Activated CD4-positive, alpha-beta T cell treated with anti-CD3 and anti-CD28 coated beads for 36 hours (primary cell): ENCODE measurements at places on chromosomes 6 and 20.

DNA sequence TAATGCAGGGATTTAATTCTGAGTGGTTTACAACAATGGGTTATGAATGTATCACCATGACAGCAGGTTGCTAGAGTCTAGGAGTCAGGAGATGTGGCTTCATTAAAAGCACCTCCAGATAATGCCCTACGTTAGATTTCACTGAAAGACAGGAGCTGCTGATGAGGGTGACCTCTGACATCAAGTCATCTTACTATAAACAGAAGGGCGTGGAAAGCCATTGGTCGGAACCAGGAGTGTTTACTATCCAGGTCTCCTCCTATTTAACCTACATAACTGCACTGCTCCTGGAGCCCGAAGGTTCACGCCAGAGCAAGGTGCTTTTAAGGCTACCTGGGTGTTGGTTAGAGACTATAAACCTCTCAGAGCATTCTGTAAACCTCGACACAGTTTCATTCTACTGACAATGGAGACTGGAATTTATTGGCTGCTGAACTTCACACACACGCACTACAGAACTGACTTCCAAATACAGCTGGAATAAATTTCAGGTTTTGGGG, 128.7 kb downstream of the EYA4 start:
- DNase-seq = no peak

GRCh38 chr6:15690510-15690909, 27.7 kb upstream of the DTNBP1 start:
- no peak for DNase-seq

- no peak for DNase-seq
Observed at GRCh38 chr6:38154731-38155130, 335.2 kb downstream of the ZFAND3 start.

DNA sequence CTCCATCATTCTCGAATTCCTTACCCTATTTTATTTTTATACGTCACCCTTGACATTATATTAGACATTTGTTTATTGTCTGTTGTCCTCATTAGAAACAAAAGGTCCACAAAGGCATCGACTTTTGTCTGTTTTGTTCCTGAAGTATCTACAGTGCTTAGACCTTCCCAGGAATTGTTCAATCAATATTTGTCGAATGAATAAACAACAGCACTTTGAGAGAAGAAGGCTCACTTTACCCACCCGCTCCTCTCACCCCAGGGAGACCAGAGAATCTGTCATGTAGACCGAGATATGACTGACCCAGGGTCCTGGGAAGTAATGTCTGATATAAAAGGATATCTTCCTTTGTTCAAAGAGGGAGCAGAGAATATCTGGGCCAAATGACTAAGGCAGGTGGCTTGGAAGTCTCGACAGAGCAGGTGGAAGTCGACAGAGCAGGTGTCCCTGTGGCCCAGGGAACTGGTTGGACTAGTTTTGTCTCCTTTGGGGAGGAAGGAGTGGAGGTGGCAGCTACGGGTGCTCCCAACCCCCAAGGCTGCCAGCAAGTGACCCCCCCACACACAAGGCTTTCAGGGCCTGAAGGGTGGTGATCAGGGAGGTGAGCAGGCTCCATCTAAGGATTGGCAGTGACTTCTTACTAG, 14.8 kb upstream of the CHMP4B start:
- no peak for DNase-seq

GRCh38 chr20:33604084-33604990, 57.8 kb upstream of the C20orf144 start:
- DNase-seq = no peak

DNA sequence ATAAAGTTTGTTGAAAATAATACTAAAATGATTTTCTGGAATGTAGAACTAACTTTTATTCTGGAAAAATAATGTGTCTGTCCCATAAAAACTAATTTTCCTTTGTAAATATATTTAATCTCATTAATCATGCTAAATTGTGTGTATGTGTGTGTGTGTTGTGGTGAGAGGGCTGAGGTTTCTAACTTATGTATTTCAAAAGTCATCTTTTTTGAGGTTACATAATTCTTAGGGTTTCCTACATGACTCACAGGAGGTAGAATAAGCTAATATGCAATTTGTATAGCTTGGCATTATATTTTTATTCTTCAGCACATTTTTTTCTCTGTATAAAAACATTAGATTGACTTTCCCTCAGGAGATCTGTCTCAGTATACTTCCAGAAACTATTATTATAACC, 64.1 kb upstream of the CLVS2 start:
- DNase-seq = no peak

GRCh38 chr20:11979306-11979990, 61.8 kb downstream of the BTBD3 start:
- DNase-seq = no peak

- DNase-seq = no peak
Observed at GRCh38 chr6:106751501-106752252, 122.3 kb downstream of the QRSL1 start.

DNA sequence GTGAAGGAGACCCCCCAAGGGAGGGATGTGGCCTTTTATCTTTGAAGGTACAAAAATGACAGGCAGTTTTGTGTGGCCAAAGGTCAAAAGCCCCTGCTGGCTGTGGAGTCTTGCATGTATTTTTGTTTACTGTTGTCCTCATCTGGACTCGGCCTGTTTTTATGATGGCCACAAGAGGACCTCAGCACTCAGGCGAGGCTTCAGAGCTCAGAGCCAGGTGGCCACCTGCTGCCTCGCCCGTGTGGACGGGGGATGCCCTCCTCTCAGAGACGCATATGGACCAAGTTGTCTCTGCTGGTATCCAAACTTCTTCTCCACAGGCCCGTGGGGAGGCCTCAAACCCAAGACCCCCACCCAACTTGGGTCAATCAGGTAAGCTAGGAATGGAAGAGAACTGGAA, 118.2 kb downstream of the DACT2 start:
- no peak for DNase-seq

GRCh38 chr20:20102163-20102562, 49.8 kb downstream of the CFAP61 start:
- DNase-seq = no peak

DNA sequence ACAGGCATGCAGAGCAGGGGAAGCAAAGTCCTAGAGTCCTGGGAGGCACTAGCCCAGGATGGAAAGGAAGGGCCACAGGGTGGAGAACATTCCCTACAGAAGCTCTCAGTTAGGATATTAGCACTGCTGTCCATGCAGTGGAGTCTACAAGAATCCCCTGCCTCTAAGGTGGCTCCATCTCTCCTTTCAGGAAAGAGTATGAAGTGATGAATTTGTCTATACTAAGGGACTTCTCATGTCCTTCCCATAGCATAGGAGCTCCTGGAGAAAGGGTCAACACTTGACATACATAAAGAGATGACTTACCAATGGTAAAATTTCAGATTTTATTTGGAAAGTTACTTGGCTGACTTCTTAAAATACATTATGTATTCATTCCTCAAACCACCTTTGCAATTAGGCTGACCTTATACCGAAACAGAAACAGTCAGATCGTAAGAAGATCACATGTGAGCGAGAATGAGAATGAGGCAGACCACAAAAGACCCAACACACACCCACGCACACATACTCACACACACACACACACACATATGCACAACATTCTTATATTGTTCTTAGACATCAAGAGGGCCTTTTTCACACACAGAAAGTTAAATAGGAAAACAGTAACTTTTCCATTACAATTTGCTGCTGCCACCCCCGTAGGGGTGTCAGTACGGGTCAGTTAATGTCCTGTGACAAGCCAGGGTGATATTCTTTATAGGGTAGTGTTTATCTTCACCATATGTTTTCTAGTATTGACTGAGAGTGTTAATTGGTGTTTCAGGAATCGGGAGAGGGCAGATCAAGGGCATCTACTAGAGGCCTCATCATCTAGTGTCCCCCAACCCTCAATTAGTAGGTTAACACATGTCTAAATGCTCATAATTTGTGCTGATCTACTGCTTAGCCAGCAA, 159.4 kb downstream of the FAXC start:
- DNase-seq = peak; percentile 51

GRCh38 chr20:51022803-51023616, at the start of gene KCNG1:
TSS of gene KCNG1 (minus strand) at chr20:51023107. CDS start at chr20:51010338, 12,769 bp downstream.
- peak; percentile 83 for DNase-seq

DNA sequence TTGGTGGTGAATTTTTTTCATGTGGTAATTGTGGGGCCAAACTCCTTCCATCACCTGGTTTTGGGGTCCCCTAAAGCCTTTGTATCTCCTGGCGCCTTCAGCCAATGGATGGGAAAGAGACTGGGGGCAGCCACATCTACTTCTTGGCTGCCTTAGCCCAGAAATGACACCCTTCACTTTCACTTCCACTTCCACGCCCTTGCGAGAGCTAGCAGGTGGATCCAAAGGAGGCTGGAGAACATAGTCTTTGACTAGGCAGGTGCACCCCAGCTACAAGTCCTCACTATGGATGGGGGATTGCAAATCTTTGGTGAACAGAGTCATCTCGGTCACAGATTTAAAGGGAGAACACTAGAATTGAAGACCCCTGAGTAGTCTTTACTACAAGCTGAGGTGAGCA, 70.8 kb downstream of the NDUFAF5 start:
- DNase-seq = no peak

GRCh38 chr20:19625426-19625825, 132.6 kb upstream of the RIN2 start:
- DNase-seq = no peak

GRCh38 chr6:69942485-69942884, 76.1 kb downstream of the COL19A1 start:
- no peak for DNase-seq

- DNase-seq = no peak
Observed at GRCh38 chr20:62949962-62950361, 2.5 kb upstream of the SLC17A9 start.

- DNase-seq = peak; percentile 16
Observed at GRCh38 chr6:134176264-134176975, 124.0 kb upstream of the SLC2A12 start.

DNA sequence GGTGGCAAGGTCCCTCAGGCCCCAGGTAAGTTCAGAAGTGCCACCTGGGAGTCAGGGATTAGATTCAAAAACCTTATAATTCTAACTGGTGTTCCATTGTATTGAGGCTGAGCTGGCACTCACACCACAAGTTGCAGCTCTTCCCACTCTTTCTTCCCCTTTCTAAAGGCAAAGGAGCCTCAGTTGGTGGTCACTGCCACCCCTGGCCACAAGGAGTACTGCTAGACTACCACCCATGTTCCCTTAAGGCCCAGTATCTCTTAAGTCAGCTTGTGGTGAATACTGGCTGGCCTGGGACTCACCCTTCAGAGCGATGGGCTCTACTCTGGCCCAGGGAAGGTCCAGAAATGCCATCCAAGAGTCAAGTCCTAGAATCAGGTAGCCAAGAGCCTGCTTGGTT, 421.1 kb upstream of the KHDRBS2 start:
- DNase-seq = no peak

DNA sequence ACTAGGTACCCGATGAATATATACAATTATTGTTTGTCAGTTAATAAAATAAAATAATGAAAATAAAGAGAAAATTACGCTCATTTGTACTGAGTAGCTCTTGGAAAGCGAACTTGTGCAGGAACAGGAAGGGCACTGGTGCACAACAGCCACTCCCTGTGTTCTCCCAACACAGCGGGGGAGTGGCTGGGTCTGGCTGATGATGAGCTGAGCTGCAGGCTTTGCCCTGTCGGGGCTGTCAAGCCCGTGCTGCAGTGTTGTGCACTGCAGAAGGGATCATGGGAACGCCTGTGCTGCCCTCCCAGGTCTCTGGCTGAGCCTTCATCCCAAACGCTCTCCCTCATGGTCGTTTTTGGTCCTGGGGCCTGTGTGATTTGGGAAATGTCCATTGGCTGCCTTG, 131.7 kb upstream of the MAP3K4 start:
- no peak for DNase-seq

DNA sequence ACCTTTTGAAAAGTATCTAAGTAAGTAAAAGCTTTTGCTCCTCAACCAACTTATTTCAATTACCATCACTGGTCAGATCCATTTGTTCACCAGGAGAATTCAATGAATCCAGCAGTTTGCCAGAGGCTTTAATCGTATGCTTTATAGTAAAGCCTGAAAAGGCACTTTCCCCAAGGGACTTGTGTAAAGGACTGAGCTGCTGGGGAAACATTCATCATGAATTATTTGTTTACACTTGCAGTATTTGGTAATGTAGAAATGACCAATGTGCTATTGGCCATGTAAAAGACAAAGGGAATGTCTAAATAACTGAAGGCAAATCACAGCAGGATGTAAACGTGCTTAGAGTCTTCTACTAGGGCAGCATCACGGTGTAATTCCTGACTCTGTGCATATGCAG, 471.4 kb downstream of the ADGRB3 start:
- no peak for DNase-seq

DNA sequence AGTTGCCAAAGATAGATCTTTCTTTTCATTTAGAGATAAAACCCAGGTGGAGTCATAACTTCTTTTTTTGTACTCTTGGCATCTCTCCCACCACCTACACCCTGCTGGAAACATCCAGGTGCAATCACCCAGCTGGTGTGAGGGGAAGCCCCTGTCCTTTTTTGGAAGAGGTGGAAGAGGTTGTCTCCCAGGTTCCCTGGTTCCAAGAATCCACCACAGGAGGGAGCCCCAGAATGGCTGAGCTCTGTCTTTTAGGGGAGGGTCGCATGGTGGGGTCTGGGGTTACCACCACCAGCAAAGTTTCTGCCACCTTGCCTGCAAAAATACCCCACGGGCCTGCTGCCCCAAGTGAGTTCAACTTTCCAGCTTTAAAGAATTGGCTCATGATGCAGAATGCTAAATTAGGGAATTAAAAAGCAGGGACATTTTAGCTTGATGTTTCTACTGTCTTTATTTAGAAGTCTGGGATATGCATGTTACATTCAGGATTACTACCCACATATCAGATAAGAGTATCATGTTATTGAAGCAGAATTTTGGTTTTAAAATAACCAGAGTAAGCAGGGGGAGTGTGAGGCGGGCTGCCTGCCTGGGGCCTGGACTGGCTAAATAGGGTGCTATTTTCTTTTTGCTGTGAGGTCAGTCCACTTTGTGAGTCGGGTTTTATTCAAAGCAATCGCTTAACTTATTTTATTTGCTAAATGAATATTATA, 11.0 kb downstream of the SMOC2 start:
- no peak for DNase-seq
